ENCODE measurements at places on chromosomes 13 and 19.

- no peak for DNase-seq
These were observed 145.6 kb downstream of the FLT1 start for GRCh38 chr13:28349371-28349770.

GRCh38 chr19:648904-649801, 9.5 kb downstream of the FGF22 start:
- DNase-seq, result no peak

DNA sequence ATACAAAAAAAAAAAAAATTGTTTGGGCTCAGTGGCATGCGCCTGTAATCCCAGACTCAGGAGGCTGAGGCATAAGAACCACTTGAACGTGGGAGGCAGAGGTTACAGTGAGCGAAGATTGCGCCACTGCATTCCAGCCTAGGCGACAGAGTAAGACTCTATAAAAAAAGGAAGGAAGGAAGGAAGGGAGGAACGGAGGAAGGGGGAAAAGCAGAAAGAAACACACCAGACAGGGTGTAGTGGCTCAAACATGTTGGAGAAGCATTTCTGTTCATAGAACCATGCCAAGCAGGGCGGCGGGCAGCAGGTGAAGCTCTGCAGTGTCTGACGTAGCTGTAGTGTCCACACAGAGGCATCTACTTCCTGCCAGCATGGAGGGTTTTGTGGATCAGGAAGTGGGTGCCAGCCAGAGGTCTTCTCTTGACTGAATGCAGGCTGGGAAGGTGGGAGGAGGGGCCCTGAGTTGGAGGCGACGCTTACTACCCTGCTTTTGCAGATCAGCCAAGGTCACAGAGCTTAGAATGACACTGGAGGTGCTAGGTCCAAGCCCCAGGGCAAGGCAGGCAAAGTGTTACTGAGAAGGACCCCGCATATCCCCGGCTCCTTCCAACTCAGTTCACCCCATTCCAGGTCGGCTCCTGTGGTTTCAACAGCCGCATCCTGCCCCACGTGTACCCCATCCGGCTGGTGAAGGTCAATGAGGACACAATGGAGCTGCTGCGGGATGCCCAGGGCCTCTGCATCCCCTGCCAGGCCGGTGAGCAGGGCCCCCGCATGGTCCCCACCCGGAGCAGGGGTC, 11.6 kb upstream of the PGLS start:
- no peak for DNase-seq

GRCh38 chr19:14061751-14062557, at the start of gene PALM3:
TSS of gene PALM3 (minus strand) at chr19:14062076. CDS start at chr19:14061980, 96 bp downstream.
- no peak for DNase-seq

- DNase-seq, result no peak
These were observed 133.4 kb downstream of the GPC6 start for GRCh38 chr13:93360021-93360420.

- DNase-seq, result no peak
These were observed 9.6 kb downstream of the APC2 start for GRCh38 chr19:1459479-1459878.

GRCh38 chr19:8366961-8367326, 3.0 kb downstream of the ANGPTL4 start:
- no peak for DNase-seq

DNA sequence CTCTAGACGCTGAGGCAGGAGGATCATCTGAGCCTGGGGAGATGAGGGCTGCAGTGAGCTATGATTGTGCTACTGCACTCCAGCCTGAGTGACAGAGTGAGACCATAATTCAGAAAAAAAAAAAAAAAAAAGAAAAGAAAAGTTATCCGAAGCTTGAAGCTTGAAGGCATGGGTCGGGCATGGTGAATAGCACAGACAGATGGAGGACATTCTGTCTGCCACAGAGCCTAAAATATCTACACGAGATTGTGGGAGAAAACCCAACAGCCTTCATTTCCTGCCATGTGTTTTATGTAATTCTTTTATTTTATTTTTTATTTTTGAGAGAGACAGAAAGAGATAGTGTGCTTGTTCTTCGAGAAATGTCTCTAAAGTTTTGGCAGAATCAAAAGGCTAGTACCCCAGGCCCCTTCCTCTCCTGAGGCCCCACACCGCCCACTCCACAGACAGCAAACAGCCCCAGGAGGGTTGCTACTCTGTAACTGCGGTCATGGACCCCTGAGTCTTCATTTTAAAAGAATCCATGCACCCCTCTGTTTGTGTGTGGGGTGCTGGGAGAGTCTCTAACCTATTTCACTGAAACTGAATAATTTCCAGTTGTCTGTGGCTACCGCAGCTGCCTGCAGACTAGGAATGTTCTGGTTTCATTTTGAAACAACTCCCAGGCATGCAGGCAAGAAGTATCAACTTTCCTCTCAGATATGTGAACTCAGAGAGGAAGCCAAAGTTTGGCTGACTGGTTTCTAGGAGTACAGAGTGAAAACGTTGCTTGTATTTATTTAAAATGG, 38.4 kb upstream of the RCBTB2 start:
- DNase-seq, result no peak

DNA sequence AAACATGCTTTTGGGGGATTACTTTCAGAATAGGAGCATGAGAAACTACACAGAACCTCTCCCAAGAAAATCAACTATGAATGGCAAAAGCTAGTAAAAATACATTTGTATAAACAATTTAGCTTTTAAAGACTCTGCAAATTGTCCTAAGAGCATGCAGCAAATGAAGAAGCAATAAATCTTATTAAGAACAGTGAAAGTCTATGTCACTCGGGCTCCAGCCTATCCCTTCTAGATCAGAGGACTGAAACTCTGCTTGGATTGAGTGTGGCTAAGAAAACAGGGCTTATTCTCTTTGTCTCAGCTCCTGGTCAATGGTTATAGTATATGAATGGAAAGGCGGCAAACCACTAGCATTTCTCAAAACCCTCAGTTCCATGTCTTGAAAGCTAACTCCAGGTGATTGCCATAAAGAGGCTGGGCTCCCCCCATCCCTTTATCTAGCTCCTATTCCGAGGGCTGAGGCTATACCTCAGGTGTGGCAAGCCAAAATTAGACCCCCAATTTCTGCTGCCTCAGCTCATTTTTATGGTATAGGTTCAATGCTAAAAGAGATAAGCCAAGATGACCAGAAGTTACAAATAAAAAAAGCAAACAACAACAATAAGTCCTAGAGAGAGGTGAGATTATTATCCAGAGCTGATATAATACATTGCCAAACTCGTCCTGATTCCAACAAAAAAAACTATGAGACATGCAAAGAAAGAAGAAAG, 953.2 kb downstream of the SLITRK6 start:
- DNase-seq, result no peak

DNA sequence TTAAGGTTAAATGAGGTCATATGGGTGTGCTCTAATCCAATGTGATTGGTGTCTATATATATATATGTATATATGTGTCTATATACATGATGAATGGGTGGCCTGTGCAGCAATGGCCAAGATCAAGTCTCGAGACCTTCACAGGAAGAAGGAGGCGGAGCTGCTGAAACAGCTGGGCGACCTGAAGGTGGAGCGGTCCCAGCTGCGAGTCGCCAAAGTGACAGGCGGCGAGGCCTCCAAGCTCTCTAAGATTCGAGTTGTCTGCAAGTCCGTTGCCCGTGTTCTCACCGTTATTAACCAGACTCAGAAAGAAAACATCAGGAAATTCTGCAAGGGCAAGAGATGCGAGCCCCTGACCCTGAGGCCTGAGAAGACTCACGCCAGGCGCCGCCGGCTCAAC, 109.8 kb downstream of the EFNB2 start:
- no peak for DNase-seq

DNA sequence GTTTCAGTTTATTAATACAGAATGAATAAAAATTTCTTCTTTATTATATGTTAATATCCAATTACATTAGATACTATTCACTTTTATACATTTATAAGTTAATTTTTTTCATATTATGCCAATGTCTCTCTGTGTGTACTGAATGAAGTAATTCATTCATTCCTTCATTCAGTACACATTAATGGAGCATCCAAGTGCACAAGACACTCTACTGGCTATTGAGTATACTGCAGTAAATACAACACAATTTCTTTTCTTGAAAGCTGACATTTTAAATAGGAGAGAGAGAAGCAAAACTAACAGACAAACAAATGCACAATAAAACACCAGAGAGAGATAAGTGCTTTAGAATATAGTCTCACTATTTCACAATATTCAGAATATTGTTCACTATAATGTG, 1038.3 kb upstream of the SPRY2 start:
- no peak for DNase-seq

GRCh38 chr13:108933061-108933460, 303.6 kb downstream of the MYO16 start:
- no peak for DNase-seq

- no peak for DNase-seq
These were observed 1317.0 kb downstream of the PCDH9 start for GRCh38 chr13:65913173-65913572.
